ENCODE measurements at places on chromosomes 1 and 21.

- no peak for DNase-seq
These were observed 403.2 kb upstream of the ADAMTS5 start for GRCh38 chr21:27369978-27370571.

DNA sequence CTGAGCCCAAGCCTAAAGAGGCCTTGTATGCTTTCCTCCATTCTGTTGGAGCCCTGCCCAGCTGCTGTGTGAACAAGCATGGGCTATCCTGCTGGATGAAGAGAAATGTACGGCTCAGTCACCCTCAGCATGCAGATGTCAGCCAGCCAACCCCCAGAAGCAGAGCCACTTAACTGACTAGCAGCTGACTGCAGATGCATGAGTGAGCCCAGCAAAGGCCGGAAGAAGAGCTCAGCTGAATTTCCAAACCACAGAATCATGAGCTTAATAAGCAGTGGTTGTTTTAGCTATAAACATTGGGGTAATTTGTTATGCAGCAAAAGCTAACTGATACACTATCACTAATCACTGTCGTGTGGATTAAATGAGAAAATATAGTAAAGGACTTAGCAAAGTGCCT is 39.0 kb downstream of the FOXO6 start:
- DNase-seq: no peak

DNA sequence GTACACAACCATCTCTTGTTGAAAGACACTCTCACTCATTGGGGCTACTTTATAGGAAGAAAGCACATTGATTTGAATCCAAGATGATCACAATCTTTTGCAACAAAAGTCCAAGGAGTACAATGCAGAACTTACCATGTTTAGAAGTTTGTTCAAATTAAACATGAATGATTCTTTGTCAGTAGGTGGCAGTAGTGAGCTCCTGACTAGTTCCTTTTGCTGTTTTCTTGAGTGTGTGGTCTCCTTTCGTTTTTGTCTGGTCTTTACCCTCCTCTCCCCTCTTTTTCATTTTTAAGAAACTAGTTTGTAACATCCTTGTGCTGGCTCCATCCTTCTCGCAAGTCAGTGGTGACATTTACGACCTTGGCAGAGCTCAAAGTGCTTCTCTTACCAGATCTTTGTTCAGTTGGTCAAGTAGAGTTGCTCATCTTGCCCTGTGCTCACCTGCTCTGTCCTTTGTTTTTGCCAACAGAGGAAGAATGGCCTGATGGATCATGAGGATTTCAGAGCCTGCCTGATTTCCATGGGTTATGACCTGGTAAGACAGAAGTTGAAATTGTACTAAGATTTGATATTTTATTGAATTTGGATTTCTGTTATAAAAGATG is 35.7 kb upstream of the MTR start:
- DNase-seq: peak; percentile 62

DNA sequence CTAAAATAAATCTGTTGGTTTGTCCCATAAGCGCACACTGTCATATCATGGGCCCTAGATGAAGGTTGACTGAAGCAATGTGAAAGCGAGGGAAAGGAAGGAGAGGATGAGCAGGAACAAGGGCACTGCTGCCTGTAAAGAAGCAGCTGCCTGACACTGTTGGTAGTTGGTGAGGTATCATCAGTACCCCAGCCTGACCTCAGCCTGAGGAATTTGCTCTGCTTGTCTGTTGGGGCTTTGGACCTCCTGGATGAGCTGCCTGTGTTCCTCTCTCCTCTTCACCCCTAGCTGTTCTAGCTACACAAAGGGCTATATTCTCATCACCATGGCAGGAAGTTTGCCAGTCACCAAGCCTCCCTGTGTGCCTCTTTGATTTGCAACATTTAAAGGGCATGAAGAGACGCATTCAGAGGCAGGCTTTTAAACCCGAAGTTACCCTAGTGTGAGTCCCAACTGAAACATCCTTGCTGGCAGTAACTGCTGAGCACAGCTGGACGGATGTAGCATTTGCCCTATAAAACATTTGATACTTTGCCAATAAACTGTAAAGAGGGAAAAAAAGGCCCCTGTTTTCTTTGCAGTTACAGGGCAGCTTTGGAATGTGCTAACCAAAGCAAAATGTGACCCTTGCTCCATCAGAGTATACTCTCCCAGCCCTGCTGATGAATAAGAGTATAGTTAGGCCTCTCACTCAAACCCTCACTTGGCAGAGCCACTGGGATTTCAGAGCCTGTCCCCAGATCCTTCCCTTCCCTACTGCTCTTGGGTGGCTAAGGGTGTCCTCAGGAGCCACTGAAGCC is 22.2 kb upstream of the SPATA6 start:
- no peak for DNase-seq

GRCh38 chr1:39564941-39565340 is 11.6 kb downstream of the PABPC4 start:
- no peak for DNase-seq

DNA sequence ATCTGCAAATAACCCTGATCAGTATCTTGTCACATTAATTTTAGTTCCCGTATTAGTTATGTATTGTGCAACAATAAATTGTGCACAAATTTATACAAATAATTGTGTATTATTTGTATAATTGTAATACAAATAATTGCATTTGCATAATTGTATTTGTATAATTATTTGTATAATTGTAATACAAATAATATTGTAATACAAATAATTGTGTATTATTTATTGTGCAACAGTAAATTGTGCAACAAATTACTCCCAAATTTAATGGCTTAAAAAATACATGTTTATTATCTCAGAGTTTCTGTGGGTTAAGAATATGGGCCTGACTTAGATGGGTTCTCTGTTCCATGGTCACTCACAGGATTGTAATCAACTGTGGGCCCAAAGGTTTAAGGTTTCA is 86.2 kb upstream of the SAMSN1 start:
- no peak for DNase-seq

- no peak for DNase-seq
These were observed 5.8 kb downstream of the TTC22 start for GRCh38 chr1:54795356-54795665.

- DNase-seq: no peak
These were observed 47.0 kb downstream of the CHML start for GRCh38 chr1:241593186-241593585.

DNA sequence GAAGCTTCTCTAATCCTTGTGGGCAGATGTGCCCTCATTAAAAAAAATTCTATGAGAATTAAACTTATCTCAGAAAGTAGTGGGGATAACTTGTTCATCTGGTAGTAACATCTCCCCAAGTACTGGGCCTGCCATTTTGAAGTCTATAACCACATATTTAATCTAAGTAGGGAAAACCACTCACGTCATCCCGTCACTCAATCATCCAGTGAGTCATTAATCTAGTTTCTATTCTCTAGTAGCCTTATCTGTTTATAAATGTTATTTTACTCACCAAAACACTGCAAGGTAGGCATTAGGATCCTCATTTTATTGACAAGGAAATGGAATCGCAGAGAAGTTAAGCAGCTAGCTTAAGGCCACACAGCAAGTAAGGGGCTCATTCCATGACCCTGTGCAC is 221.9 kb downstream of the ATG4C start:
- DNase-seq: no peak

DNA sequence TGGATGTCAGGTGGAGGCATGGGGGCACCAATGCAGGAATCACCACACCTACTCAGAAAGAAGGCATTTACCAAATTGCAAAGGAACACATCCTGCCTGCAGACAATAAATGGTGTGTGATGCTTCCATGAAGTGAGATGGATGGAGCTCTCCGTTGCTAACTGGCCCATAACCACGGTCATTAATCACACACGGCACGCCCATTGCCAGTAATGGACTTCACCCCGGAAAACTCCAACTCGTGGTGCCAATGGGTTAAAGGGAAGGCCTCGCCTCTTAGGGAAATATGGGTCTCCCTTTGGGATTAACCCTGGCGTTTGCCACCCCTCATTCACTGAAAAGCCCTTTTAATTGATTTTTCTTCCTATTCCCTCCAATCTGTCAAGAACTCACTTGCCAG is 443.1 kb upstream of the DAB1 start:
- no peak for DNase-seq

GRCh38 chr1:165287781-165288180 is 68.7 kb downstream of the LMX1A start:
- no peak for DNase-seq

GRCh38 chr1:1943834-1944570 is 24.9 kb upstream of the TMEM52 start:
- DNase-seq: peak; percentile 50

DNA sequence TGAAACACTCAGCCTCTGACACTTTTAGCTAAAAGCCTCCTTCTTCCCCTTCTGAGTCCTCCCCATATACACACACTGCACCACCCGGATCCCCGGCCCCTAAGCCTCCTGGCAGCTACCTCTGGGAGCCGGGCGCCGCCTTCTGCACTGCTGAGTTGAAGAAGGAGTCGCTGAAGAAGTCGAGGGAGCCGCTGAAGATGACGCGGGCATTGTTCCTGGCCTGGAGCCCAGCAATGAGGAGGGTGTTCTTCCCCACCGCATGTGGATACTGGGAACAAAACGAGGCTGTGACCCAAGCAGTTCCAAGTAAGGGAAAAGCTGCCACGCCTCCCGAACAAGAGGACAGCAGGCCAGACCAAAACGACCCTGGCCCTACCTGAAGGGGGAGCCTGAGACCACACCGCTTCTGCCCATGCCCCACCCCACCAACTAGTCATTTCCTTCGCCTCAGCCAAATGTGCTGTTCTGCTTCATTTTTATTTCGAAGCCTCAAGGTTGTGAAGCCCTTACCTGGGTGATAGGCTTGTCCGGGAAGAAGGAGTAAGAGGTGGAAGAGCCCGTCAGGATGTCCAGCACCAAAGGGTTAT is 7.0 kb downstream of the DDOST start:
- DNase-seq: no peak

GRCh38 chr1:15038232-15039016 is 115.1 kb upstream of the TMEM51 start:
- peak; percentile 49 for DNase-seq
